ENCODE measurements at places on chromosomes 11 and 22.

DNA sequence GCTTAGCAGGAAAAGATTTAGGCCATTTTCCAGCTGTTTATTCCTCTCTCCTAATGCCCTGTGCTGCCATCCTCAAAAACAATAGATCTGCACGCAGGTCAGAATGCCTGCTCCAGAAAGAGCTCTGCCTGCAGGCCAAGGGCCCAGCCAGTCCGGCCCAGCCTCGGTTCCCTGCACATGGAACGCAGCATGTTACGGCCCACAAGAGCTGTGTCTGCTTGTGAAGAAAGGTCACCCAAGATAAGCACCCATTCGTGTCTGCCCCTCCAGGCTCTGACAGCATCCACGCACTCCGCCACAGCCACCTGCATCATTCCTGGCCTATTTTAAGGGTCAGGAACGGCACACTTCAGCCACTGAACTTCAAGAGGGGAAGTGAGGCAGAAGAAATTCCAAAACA, 152.2 kb downstream of the SPATA19 start:
- DNase-seq: no peak

- DNase-seq: no peak
Measured at GRCh38 chr11:135075740-135076139, 663.7 kb upstream of the B3GAT1 start.

- no peak for DNase-seq
Measured at GRCh38 chr11:131662993-131663392, 292.6 kb downstream of the NTM start.

- DNase-seq: no peak
Measured at GRCh38 chr11:74948546-74948897, 369 bp downstream of the XRRA1 start.

- DNase-seq: no peak
Measured at GRCh38 chr11:82747471-82747870, 13.8 kb upstream of the FAM181B start.

- no peak for DNase-seq
Measured at GRCh38 chr22:26903030-26903856, 245.9 kb downstream of the MIAT start.

GRCh38 chr11:44980533-44981427, 30.1 kb upstream of the TP53I11 start:
- no peak for DNase-seq

GRCh38 chr11:7046474-7047175, 26.3 kb downstream of the NLRP14 start:
- no peak for DNase-seq

DNA sequence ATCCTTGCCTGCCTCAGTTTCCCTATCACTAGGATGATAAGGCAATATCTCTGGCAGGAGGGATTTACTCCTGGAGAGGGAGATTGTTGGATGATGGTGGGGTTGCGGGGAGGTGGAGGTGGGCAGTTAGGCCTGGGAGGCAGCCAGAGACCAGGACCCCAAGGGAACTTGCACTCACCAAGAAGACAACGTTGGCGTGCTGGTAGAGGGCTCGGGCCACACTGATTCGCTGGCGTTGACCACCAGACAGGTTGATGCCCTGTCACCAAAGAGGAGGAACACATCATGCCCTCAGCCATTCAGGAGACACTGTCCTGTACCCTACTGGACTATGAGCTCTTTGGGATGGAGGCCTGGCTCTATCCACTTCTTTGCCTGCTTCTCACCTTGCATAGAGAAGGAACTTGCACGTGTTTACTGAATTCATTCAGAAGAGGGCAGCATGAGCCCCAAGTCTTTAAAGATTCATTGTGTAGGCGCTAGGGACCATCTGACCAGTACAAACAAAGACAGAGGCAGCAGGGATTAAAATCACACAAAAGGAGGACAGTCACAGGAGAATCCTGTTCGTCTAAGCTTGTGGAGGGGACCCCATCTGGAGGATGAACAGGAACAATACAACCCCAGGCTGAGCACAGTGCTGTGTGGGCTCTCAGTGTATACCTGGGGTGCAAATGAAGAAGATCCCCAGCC, 24.2 kb upstream of the KCNJ11 start:
- no peak for DNase-seq

- DNase-seq: no peak
Measured at GRCh38 chr22:36798674-36799066, 18.2 kb downstream of the PVALB start.

- no peak for DNase-seq
Measured at GRCh38 chr11:15972838-15973237, 383.5 kb downstream of the SOX6 start.

GRCh38 chr22:38965614-38966379, 8.4 kb downstream of the APOBEC3A start:
- no peak for DNase-seq

- no peak for DNase-seq
Measured at GRCh38 chr22:32743046-32743445, 58.5 kb upstream of the TIMP3 start.

DNA sequence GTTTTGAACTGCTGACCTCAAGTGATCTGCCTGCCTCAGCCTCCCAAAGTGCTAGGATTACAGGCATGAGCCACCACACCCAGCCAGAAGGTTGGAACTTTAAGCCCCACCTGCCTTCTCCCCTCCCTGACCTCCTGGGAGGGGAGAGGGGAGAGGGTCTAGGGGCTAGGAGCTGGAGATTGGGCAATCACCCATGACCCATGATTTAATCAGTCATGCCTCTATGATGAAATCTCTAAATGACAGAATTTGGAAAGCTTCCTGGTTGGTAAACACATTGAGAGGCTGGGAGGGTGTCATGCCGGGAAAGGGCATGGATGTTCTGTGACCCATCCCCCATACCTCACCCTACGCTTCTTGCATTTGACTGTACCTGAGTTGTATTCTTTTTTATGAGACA, 17.1 kb upstream of the TFIP11 start:
- DNase-seq: no peak

DNA sequence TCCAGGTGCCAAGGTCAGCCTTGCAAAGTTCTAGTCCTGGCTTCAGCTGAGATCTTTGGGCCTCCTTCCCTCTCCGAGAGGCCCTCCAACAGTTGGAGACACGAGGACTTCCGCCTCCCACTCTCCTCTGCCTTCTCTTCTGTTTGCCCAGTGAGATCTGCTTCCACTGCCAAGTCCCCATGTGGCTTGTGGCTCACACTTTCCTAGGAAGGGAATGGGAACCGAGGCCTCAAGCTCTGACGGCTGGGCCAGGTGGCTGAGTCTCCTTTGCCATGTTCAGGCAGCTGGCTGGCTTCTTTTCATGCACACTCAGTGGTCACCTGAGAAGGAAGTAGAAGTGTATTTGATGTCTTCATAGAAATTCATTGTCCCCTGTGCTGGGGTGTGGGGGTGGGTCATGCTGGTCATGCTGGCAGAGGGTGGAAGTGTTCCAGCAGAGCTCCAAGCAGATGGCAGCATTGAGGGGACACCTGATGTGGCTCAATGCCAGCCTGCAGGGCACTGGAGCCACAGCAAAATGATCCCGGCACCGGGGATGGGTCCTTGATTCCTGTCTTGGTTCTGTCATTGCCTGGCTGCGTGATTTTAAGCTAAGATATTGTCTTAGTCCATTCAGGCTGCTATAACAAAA, 130.4 kb downstream of the ADAMTS15 start:
- no peak for DNase-seq

DNA sequence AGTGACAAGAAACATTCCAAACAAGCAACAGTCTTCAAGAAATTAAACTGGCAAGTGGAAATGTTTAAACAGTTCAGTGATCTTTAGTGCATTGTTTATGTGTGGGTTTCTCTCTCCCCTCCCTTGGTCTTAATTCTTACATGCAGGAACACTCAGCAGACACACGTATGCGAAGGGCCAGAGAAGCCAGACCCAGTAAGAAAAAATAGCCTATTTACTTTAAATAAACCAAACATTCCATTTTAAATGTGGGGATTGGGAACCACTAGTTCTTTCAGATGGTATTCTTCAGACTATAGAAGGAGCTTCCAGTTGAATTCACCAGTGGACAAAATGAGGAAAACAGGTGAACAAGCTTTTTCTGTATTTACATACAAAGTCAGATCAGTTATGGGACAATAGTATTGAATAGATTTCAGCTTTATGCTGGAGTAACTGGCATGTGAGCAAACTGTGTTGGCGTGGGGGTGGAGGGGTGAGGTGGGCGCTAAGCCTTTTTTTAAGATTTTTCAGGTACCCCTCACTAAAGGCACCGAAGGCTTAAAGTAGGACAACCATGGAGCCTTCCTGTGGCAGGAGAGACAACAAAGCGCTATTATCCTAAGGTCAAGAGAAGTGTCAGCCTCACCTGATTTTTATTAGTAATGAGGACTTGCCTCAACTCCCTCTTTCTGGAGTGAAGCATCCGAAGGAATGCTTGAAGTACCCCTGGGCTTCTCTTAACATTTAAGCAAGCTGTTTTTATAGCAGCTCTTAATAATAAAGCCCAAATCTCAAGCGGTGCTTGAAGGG, 6.0 kb downstream of the MALAT1 start:
- DNase-seq: no peak
